ENCODE measurements at places on chromosomes 1 and 21.
A peak's percentile ranks its signal among the peaks of the same experiment; 100 is the strongest.

DNA sequence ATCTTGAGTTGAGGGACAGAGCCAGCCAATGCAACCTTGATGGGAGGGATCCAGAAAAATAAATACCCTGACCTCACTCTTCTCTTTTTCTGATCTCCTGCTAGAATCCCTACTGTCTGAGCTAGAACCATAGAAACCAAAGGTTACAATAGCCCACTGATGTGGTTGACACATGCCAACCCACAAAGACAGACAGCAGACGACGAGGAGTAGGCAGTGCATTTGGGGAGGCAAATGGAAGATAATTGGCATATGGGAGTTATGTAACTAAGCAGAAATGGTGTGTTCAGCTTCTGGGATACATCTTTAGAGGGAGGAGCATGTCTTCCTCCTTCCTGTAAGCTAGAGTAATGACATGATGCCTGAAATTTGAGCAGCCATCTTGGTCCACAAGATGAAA is 171.7 kb upstream of the FGGY start:
- no peak for DNase-seq

- DNase-seq = no peak
These were observed 94.9 kb downstream of the MRPL39 start for GRCh38 chr21:25512095-25513081.

DNA sequence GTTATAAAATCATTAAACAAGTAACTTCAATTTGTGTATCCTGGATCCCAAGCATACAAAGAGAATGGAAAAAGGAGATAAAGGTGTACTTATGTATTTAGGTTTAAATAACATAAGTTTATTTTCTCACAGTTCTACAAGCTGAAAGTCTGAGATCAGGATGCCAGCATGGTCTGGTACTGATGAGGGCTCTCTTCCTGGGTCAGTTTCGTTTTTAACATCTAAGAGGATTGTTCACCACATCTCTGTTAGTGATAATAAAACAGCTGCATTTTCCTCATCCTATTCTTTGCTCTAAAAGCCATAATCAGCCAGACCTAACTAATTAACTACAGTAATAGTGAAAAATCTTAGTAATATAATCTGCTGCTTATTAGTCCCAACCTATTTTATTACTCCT is 5.2 kb downstream of the EGLN1 start:
- no peak for DNase-seq

- peak; percentile 53 for DNase-seq
These were observed 5.9 kb downstream of the ZDHHC18 start for GRCh38 chr1:26832249-26832960.

DNA sequence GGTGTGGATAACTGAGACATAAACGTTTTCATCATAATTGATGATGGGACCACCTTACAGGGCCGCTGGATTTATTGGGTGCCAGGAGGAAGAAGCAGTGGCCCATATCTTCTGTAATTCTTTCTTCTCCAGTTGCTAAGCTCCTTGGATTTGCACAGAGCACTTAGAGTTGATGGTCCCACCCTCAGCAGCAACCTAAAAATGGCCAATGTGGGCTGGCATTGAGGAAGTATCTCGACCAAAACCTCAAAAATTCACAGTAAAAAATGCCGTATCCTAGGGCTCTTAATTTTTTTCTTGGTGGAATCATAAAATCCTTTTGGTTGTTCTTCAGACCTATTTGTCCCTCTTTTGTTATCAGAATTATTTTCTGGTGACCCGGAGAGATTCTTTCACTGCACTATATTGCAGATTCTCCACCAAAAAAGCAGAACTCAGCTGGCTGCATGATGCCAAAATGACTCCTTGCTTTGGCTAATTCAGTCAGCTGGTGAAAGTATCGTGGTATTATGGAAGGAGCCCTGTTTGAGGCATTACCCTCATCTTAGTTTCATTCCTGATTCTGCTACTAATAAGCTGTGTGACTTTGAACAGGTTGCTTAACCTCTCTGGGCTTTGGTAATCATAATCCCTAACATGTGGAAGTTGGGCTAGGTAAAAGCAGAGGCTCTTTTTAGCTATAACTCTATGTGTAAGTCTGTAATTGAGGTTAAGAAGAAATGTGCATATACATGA is 27.6 kb downstream of the KIRREL1 start:
- DNase-seq = no peak

DNA sequence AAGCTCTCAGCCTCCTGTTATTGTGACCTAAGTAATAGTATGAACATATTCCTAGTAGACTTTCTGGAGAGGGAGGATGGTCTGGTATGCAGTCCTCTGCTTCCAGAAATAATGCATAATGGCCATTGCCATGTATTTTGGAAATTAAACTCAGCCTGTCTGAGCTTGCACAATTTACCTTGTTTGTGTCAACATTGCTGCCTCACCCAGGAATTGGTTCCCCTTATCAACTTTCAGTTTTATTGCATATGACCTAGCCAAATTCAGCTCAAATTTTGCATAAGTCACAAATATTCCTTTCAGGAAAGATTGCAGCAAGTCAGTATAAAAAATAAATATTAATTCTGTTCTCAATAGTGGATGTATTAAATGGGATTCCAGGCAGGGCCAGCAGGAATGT is 101.9 kb upstream of the SLC5A9 start:
- no peak for DNase-seq

DNA sequence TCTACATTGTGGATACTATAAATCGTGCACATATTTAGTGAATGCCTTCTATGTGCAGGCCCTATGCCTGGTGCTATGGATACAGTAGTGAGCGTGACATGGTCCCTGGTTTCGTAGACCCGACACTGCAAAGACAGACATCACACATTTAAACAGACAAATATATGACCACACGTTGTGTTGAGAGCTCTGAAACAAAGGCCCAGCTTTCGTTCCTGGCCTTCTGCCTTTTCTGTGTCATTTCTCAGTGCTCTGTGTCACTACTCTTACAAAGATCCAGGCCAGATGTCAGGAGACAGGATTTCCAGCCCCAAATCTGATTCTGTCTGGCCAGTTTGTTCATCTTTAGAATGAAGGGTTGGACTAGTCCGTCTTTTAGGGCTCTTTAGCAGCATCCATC is 19.3 kb upstream of the TRABD2B start:
- DNase-seq = no peak

- DNase-seq = no peak
These were observed 98.3 kb downstream of the COQ8A start for GRCh38 chr1:227038401-227038800.

GRCh38 chr1:22089787-22090186 is 37.3 kb downstream of the CDC42 start:
- no peak for DNase-seq

DNA sequence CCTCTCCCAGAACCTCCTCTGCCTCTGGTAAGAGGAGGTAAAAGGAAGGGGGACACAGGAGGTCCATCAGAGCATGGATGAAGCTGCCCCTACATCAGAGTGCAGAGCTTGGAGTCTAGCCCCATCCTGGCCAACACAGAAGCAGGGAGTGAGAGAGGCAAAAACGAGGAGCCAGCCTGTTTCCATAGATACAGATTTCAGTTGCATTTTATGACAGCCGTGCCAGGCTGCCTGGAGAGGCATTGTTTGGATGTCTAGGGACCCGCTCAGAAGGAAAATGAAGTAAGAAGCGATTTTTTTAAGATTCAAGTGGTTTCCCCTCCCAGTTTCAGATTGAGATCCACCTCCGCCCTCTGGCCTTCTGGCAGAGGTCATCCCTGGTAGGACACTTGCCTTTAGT is 11.5 kb upstream of the GJA8 start:
- no peak for DNase-seq

All from head of caudate nucleus (tissue), 42 donors.